Tibial nerve (tissue), 4 donors: ENCODE measurements at places on chromosomes 3 and 15. TPM values are rescaled to one million over a fixed set of nuclear protein-coding genes. Genes with fewer than 3 reads are reported as not detected.

The AADAC gene
- not detected for total RNA-seq

GRCh38 chr15:94053626-94054025 lies 177.7 kb upstream of the MCTP2 start:
- no peaks in the 10 kb centered on the region for H3K36me3 ChIP-seq
- DNase-seq = no peak
- no peaks in the 10 kb centered on the region for H3K4me1 ChIP-seq

The ISL2 gene
- total RNA-seq = not detected

GRCh38 chr3:176275113-176275512 lies 922.2 kb downstream of the TBL1XR1 start:
- H3K36me3 ChIP-seq = no peaks in the 10 kb centered on the region
- no peaks in the 10 kb centered on the region for H3K4me1 ChIP-seq
- no peaks in the 10 kb centered on the region for H3K27me3 ChIP-seq
- H3K27ac ChIP-seq = no peak overlapping the region
- H3K4me3 ChIP-seq = no peak overlapping the region
- no peak for DNase-seq

- H3K4me3 ChIP-seq = no peak overlapping the region
- no peak overlapping the region for H3K27ac ChIP-seq
- peaks cover 9% of the 10 kb centered on the region for H3K4me1 ChIP-seq
- no peak for DNase-seq
- H3K27me3 ChIP-seq = no peaks in the 10 kb centered on the region
Measured at GRCh38 chr3:89179355-89180001, 72.1 kb downstream of the EPHA3 start.

GRCh38 chr3:157104928-157105652 lies 54.9 kb downstream of the CCNL1 start:
- peaks cover 8% of the 10 kb centered on the region for H3K4me1 ChIP-seq
- no peak overlapping the region for H3K4me3 ChIP-seq
- H3K27me3 ChIP-seq = no peaks in the 10 kb centered on the region
- no peak for DNase-seq
- H3K36me3 ChIP-seq = no peaks in the 10 kb centered on the region

GRCh38 chr15:56813995-56814394 lies 80.7 kb upstream of the ZNF280D start:
- no peaks in the 10 kb centered on the region for H3K4me1 ChIP-seq
- DNase-seq = no peak
- no peak overlapping the region for H3K4me3 ChIP-seq
- no peaks in the 10 kb centered on the region for H3K27me3 ChIP-seq
- H3K36me3 ChIP-seq = no peaks in the 10 kb centered on the region
- H3K27ac ChIP-seq = no peak overlapping the region

GRCh38 chr3:148998297-148998696 lies 7.0 kb downstream of the GYG1 start:
- H3K4me3 ChIP-seq = no peak overlapping the region
- H3K27me3 ChIP-seq = no peaks in the 10 kb centered on the region

GRCh38 chr3:151452368-151452767 lies 8.5 kb downstream of the IGSF10 start:
- no peaks in the 10 kb centered on the region for H3K36me3 ChIP-seq

The SLC12A1 gene
- total RNA-seq = not detected

The CEMIP gene
- 1.4 TPM for total RNA-seq

GRCh38 chr3:32175607-32176197 lies 62.8 kb upstream of the CMTM8 start:
- H3K27me3 ChIP-seq = no peaks in the 10 kb centered on the region
- peaks cover 10% of the 10 kb centered on the region for H3K4me1 ChIP-seq
- H3K27ac ChIP-seq = no peak overlapping the region
- DNase-seq = no peak
- H3K4me3 ChIP-seq = no peak overlapping the region

The GP5 gene
- not detected for total RNA-seq
